ENCODE measurements at places on chromosomes 5 and 9.

- no peak for DNase-seq
Measured at GRCh38 chr5:175707751-175708375, 50.0 kb downstream of the HRH2 start.

DNA sequence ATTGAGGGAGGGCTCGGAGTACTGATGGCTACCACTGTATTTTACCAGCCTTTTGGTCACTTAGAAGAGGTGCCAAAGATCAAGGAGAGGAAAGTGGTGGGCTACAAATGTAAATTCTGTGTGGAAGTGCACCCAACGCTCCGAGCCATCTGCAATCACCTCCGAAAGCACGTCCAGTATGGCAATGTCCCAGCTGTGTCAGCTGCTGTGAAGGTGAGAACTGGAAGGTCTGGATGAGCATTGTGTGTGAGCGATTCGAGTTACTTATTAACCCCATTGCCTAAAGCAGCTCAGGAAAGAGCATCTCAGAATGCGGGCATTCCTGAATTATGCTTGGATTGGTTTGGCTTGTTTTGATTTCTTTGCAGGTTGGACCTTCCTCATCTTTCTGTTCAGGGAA lies 67.5 kb downstream of the ZNF462 start:
- DNase-seq: no peak

DNA sequence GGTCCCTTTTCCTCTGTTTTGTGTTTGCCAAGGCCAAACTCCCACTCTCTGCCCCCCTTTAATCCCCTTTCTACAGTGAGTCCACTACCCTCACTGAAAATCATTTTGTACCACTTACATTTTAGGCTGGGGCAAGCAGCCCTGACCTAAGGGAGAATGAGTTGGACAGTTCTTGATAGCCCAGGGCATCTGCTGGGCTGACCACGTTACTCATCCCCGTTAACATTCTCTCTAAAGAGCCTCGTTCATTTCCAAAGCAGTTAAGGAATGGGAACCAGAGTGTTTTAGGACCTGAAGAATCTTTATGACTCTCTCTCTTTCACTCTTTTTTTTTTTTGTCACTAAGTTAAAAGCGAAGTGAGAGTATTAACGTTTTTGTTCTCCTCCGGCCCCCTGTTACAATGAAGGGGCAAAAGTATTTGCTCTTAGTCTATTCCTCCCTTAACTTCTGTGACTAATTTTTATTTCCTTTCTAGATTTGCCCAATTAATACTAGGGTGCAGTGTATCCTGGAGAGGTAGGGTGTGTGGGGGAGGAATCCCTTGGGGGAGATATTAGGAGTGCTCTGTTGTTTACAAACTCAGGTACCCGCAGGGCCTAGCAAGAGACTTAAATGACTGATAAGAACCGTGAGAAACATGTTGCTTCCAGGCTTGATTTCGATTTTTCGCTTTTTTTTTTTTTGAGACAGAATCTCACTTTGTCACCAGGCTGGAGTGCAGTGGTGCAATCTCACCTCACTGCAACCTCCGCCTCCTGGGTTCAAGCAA lies 14.7 kb downstream of the GM2A start:
- no peak for DNase-seq

DNA sequence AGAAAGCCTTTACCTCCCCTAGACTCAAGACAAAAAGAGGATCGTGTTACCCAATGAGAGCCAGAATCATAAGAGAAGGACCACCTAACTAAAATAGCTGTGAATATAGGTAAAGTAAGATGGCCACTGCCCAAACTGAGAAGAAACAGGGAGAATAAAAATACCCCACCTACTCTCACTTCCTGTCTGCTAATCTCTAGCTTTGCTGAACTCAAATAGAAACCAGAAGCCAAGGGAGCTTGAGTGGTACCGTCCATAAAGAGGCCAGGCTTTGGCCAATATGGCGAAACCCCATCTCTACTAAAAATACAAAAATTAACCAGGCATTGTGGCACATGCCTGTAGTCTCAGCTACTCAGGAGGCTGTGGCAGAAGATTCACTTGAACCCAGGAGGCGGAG lies 123.0 kb upstream of the FST start:
- no peak for DNase-seq

All from bone marrow (tissue), 2 donors.